ENCODE measurements at places on chromosomes 1 and 21.
A peak's percentile ranks its signal among the peaks of the same experiment; 100 is the strongest.

DNA sequence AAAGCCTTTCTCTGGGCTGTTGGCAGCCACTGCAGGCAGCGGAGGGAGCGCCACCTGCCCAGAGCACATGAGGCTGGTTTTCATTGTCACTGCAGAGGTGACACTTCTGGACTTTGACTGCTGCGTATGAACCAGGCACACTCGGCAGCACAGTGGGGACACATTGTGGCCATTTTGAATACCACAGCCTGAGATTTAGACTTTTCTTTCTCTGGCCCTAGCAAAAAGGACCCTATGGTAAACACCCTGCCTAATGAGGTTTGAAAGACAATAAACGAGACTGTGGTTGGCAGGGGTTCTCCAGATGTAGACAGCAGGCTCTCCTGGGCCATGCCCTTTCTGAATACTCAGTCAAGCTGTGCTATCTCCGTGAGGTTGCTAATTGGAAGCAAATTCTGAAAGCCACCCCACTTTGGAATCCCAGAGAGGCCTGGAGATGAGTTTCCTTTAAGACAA is 12.0 kb upstream of the KCNE2 start:
- peak; percentile 27 for DNase-seq

DNA sequence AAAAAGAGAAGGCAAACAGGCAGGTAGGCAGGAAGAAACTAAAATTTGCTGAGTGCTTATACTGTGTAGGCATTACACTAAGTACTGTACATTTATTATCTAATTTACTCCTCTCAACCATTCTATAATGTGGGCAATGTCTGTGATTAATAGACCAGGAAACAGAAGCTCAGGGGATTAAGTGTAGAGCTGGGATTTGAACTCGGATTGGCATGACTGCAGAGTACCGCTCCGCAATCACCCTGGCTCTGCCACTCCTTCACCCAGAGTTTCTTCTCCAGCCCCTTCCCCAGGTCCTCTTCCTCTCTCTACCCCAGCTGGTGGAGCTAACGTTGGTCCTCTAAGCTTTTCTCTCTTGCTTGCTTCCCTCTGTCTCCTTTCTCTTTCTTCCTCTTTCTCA is 11.5 kb upstream of the S100A2 start:
- DNase-seq: no peak

GRCh38 chr1:23477359-23478144 is 6.4 kb downstream of the ASAP3 start:
- DNase-seq: peak; percentile 80

GRCh38 chr1:167668108-167668507 is 38.1 kb downstream of the RCSD1 start:
- no peak for DNase-seq

- DNase-seq: no peak
Measured at GRCh38 chr21:42705346-42705745, 51.9 kb downstream of the PDE9A start.

GRCh38 chr1:205961991-205962820 is 18.9 kb upstream of the SLC26A9 start:
- DNase-seq: no peak

Data from epithelial cell of esophagus (primary cell).